Psoas muscle (tissue), 8 donors: ENCODE measurements at places on chromosomes 5 and 9. TPM values are rescaled to one million over a fixed set of nuclear protein-coding genes. Genes with fewer than 3 reads are reported as not detected.

Gene SOHLH1
- total RNA-seq, result not detected

Gene AJM1
- total RNA-seq, result 4.9 TPM

DNA sequence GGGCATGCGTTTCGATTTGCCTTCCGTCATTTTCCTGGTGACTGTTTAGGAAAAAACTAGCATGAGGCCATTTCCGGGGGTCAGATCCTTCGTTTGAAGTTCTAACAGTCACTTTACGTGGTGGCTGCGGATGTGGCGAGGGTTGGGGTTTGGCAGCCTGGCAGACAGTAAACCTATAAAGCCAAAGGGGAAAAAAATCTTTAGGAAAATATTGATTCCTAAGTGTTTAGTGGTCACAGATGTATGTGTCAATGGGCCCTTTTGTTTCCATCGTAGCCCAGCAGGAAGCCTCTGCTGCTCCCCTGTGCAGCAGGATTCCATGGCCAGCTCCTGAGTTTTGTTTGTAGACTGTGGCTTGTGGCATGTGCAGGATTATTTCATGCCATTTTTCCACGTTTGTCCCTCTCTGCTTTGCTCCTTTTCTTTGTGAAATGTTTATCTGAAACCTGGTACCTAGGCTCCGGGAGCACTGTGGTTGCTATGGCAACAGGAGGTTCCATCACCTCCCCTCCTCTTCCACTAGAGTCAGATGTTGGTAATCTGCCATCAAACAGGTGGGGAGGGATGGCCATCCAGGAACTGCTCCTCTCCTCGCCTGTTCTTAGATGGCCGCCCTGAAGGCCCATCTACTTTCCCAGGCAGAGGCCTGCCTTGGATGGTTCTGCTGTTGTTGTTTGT is 202.3 kb downstream of the AOPEP start:
- peaks cover under 1% of the 10 kb centered on the region for H3K4me1 ChIP-seq
- H3K27me3 ChIP-seq, result no peaks in the 10 kb centered on the region
- no peaks in the 10 kb centered on the region for H3K36me3 ChIP-seq
- no peak for DNase-seq

Gene TRIM52
- total RNA-seq, result 4.9 TPM

DNA sequence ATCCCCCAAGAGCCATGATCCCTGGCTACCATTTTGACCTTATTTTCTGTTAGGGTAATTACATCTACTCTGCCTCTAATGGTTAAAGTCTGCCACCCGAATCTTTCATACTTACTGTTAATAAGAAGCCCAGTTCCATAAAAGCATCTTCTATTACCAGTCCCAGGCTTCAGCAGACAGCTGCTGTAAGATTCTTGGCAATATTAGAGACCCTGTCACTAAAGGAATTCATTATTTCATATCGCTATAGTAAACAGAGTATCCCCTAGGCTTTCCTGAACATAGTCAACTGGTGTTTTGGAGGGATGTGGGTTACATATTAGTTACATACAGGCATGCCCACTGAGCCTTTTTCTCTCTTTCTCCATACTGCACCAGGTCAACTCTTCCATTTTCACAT is 608.7 kb upstream of the SEMA6A start:
- H3K4me3 ChIP-seq, result no peak overlapping the region
- no peaks in the 10 kb centered on the region for H3K27me3 ChIP-seq
- no peak for DNase-seq
- no peak overlapping the region for H3K27ac ChIP-seq
- H3K36me3 ChIP-seq, result no peaks in the 10 kb centered on the region
- H3K4me1 ChIP-seq, result no peaks in the 10 kb centered on the region

DNA sequence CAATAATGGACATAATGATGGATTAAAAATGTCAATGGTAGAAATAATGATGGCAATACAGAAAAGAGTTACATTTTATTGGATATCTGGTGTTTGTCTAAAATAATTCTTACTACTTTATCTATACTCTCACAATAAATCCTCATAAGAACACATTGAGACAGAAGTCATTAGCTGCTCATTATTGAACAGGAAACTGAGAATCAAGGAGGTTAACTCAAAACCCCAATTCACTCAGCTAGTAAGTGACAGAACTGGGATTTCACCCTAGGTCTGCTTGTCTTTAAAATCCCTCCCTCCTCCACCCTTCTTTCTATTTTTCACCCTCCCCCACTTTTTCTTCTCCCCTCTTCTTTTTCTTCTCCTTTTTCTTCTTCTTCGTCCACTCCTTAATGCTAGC is 285.8 kb upstream of the TNC start:
- H3K4me3 ChIP-seq, result no peak overlapping the region
- DNase-seq, result no peak
- no peak overlapping the region for H3K27ac ChIP-seq
- H3K4me1 ChIP-seq, result no peaks in the 10 kb centered on the region
- H3K36me3 ChIP-seq, result no peaks in the 10 kb centered on the region

GRCh38 chr9:94511134-94511954 is 43.5 kb upstream of the PCAT7 start:
- DNase-seq, result no peak
- H3K27me3 ChIP-seq, result no peaks in the 10 kb centered on the region
- H3K36me3 ChIP-seq, result no peaks in the 10 kb centered on the region
- H3K4me3 ChIP-seq, result no peak overlapping the region
- H3K27ac ChIP-seq, result no peak overlapping the region

Gene PCDHAC2
- total RNA-seq, result 0.62 TPM

- peaks cover 16% of the 10 kb centered on the region for H3K27me3 ChIP-seq
- no peak overlapping the region for H3K4me3 ChIP-seq
- no peaks in the 10 kb centered on the region for H3K4me1 ChIP-seq
- H3K27ac ChIP-seq, result no peak overlapping the region
- no peaks in the 10 kb centered on the region for H3K36me3 ChIP-seq
- DNase-seq, result no peak
Measured at GRCh38 chr9:138062196-138062595, 184.6 kb downstream of the CACNA1B start.

Gene EGR1
- total RNA-seq, result 10.0 TPM

- H3K27ac ChIP-seq, result no peak within 1 kb of the TSS
- peak; percentile 41 for DNase-seq
- no peaks in the 10 kb centered on the region for H3K4me1 ChIP-seq
Measured at GRCh38 chr5:141349917-141350619, at the start of gene PCDHGB1. TSS of gene PCDHGB1 (plus strand) at chr5:141350099. CDS start at chr5:141350261, 162 bp downstream.

GRCh38 chr5:167709625-167710024 is 581.8 kb upstream of the WWC1 start:
- no peaks in the 10 kb centered on the region for H3K4me1 ChIP-seq
- no peak overlapping the region for H3K27ac ChIP-seq
- no peaks in the 10 kb centered on the region for H3K36me3 ChIP-seq
- no peak overlapping the region for H3K4me3 ChIP-seq

Gene OSMR
- 6.0 TPM for total RNA-seq

Gene PCDHB1
- not detected for total RNA-seq

DNA sequence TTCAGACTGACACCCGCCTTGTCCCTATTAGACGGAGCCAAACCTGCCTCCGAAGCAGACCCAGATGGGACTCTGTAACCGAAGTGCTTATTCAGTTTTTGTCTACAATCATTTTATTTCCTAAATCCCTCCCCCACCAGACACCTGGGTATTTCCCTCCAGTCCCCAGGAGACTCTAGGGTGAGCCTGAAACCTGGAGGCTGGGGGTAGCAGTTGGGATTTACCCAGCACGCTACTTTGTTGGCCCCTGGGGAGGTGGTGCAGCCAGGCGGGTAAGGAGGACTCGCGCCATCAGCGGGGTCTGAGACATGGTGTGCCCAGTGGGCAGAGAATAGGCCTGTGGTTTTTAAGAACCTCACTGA is 1.3 kb upstream of the LHX2 start:
- no peaks in the 10 kb centered on the region for H3K36me3 ChIP-seq
- H3K4me3 ChIP-seq, result no peak overlapping the region
- peaks cover 11% of the 10 kb centered on the region for H3K4me1 ChIP-seq
- H3K27me3 ChIP-seq, result peaks cover 60% of the 10 kb centered on the region
- H3K27ac ChIP-seq, result no peak overlapping the region

DNA sequence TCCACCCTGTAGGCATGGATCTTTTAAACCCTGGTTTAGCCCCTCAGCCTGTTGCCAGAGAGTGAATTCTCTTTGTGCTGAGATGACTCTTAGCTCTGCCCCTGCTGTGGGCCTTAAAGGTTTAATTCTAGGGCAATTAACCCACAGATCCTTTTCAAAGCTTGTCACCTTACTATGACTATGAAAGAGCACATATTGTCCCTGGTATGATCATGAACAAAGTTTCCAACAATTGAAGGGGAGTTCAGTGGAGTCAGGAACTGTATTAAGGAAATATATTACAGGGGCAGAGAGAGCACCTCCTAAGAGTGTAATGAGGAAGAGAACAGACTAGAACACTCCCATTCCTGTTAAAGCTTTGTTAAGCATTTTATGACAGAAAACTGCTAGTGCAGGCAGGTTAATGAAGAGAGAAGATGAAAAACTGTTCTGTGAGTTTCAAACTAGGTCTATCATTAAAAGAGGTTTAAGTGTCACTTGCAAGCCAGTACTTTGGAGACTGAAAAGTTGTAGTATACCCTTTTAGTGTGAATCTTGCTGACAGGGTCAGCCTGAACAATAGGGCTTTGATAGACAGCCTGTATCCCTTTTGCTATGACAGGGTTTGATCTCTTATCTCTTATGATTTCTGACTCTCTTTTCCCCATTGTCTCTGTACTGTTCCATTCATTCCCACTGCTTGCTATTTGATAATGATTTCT is 104.2 kb upstream of the ELL2 start:
- no peak for DNase-seq
- no peak overlapping the region for H3K4me3 ChIP-seq
- no peaks in the 10 kb centered on the region for H3K4me1 ChIP-seq
- H3K27me3 ChIP-seq, result no peaks in the 10 kb centered on the region

DNA sequence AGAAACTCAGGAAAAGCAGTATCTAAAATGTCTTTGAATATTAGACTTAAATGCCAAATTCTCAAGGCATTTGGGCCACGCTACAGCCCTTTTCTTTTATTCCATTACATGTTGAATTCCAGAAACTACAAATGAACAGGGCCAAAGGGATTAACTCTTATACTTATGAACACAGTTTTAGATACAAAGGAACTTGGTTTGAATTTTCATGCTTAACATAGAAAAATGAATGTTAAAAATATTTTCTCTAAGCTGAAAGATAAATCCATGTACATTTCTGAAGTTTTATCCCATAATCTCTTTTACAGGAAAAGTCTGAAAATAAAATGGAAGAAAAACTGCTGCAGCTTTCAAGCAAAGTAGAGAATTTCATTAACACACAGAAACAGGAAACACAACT is 56.8 kb downstream of the FAM81B start:
- H3K4me1 ChIP-seq, result no peaks in the 10 kb centered on the region
- no peaks in the 10 kb centered on the region for H3K27me3 ChIP-seq
- H3K36me3 ChIP-seq, result no peaks in the 10 kb centered on the region
- no peak overlapping the region for H3K4me3 ChIP-seq
- DNase-seq, result no peak
- H3K27ac ChIP-seq, result no peak overlapping the region

GRCh38 chr9:91193087-91193657 is 168.5 kb downstream of the AUH start:
- H3K4me3 ChIP-seq, result peak overlapping the region; percentile 70
- peak; percentile 89 for DNase-seq

GRCh38 chr5:170617533-170618490 is 114.0 kb downstream of the KCNIP1 start:
- no peaks in the 10 kb centered on the region for H3K36me3 ChIP-seq
- H3K4me3 ChIP-seq, result no peak overlapping the region
- DNase-seq, result no peak
- no peak overlapping the region for H3K27ac ChIP-seq
- H3K27me3 ChIP-seq, result no peaks in the 10 kb centered on the region

Gene NFIB
- total RNA-seq, result 35.0 TPM

DNA sequence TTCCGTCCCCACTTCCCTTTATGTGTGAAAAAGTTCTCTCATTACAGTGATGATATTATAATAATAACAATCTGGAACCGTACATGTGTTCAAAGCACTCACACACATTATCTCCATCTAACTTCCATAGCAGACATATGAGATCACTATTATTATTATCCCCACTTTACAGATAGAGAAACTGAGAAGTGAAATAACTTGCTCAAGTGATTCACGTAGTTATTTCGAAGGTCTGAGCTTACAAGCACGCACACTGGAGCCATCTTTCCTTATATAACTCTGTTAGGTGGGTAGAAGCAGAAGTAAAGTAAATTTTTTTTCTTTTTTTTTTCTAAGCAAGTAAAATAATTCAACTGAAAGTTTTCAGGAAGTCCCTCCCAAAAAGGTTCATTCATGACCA is 62.9 kb upstream of the PTGER4 start:
- DNase-seq, result no peak
- H3K4me3 ChIP-seq, result no peak overlapping the region
- no peaks in the 10 kb centered on the region for H3K4me1 ChIP-seq
- H3K27me3 ChIP-seq, result no peaks in the 10 kb centered on the region
- no peak overlapping the region for H3K27ac ChIP-seq
- H3K36me3 ChIP-seq, result no peaks in the 10 kb centered on the region

DNA sequence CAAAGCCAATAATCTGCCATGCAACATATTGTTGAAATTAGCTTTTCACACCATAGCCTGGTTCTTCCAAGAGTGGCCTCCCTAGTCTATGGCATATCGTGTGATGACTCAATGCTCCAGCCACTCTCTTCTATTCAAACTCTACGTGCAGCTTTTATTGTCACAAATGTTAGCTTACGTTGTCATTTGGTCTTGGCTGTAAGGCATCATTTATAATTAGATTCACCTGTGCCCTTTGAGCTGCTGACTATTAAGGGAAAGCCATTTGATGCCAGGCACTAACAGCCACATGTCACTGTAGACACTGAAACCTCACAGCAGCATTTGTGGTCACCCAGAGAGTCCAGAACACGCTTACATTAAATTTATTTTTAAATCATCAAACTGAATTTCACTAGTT is 66.8 kb downstream of the APBA1 start:
- peak overlapping the region; percentile 46 for H3K27ac ChIP-seq
- no peaks in the 10 kb centered on the region for H3K36me3 ChIP-seq
- no peak overlapping the region for H3K4me3 ChIP-seq
- DNase-seq, result no peak

Gene ANKRD31
- 0.11 TPM for total RNA-seq

- no peak overlapping the region for H3K27ac ChIP-seq
- no peaks in the 10 kb centered on the region for H3K4me1 ChIP-seq
- no peak for DNase-seq
- H3K27me3 ChIP-seq, result no peaks in the 10 kb centered on the region
Measured at GRCh38 chr5:17163221-17163620, 54.2 kb upstream of the BASP1 start.

Gene FYB1
- 1.8 TPM for total RNA-seq
